CD4-positive, alpha-beta T cell (primary cell): ENCODE measurements at places on chromosomes 6 and 20.

DNA sequence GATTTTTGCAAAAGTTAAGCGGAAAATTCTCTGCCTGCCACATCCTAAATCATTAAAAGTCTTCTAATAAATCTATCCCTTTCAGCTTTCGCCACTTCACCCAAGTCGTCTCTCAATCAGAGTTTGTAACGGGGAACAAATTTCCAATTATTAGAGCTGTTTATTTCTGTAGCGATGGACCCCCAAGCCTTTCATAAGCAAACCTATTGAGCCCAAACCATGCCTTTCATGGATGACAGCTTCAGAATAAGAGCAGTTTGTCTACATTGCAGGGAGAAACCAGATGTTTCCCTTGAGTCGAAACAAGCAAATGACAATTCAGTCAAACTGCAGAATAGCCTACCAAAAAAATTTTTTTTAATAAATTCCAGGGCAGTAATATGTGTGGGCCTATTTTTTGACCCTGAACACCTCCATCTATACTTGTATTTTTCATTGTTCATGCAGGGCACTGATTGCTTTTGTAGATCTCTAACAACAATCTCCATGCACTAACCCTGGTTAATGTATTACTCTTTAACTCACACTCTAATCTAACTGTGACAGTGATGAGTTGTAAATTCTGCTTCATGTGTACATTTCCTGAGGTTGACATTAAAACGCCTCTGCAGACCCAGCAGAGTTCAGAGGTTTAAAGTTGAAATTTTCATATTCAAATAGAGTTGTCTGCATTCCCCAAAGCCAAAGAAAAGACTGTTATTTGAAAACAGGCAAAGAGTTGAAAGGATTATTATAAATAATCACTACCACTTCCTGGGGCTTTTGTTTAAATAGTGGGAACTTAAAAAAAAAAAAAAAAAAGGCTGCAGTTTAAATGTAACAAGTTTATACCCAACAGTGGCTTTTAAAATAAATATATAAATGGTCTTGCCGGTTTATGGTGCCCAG, 64.5 kb downstream of the ATP9A start:
- DNase-seq = no peak

GRCh38 chr6:143179901-143180612, 119.4 kb downstream of the AIG1 start:
- DNase-seq = no peak

DNA sequence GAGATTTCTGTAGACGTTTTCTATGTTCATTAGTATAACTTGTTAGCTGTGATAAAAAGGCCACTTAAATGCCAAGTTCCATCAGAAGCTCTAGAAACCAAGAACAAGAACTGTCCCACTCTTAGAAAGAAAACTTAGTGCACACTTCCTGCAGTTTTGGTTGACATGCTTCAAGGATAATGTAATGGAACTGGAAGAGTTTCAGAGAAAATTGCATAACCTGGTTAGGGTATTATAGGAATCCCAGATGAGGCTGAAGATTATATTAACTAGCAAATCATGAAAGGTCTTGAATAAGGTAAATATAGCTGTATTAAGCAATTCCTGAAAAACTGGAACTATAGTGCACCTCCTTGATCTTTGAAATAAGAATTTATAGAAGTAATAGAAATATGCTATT, 1.8 kb upstream of the PHACTR2 start:
- DNase-seq = no peak

- DNase-seq = peak; percentile 62
Measured at GRCh38 chr6:16964553-16965499, 137.0 kb upstream of the STMND1 start.

DNA sequence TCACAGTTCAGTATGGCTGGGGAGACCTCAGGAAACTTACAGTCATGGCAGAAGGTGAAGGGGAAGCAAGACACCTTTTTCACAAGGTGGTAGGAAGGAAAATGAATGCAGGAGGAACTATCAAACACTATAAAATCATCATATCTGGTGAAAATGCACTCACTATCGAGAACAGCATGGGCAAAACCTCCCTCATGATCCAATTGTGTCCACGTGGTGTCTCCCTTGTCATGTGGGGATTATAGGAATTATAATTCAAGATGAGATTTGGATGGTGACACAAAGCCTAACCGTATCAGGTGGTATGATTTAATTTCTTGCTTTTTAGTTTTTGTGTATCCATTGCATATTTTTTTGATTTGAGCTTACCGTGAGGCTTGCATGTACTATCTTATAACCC, 133.2 kb upstream of the SYNCRIP start:
- DNase-seq = no peak

DNA sequence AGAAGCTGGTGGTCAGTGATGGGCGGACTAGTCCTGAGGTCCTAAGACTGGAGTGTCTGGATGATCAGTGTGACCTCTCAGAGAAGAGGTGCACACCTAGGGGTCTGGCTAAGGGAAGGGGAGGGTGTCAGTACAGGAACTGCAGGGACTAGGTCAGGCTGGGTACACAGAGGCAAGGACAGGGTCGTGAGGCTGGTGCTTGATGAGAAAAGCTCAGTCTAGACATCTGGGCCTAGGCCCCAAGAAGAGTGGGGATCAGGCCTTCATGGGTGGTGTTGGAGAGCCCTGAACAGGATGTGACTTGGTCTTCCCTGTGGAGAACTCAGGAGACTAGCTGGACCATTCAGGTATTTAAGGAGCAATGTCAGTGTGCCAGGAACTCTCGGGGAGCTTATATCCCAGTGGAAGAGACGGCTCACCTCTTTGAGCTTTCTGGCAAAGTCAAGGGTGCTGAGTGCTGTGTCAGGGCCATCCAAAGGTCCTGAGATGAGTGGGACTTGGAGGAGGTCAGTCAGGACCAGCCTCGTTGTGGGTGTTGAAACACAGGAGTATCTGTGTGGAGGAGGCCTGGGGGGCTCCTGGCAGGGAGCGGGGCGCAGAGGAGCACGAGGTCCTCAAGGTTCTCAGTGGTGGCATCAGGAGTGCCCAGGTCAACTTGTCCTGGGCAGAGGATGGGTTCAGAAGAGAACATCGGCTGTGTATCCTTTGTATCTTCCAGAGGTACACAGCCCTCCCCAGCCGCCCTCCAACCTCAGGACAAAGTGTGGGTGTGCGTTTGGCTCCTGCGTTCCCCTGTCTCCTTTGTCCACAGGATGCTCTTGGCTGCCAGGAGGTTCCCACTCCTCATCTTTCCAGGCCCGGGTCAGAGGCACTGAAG, 13.3 kb upstream of the MYT1 start:
- DNase-seq = no peak

GRCh38 chr6:147381712-147382111, 126.8 kb upstream of the SAMD5 start:
- no peak for DNase-seq

DNA sequence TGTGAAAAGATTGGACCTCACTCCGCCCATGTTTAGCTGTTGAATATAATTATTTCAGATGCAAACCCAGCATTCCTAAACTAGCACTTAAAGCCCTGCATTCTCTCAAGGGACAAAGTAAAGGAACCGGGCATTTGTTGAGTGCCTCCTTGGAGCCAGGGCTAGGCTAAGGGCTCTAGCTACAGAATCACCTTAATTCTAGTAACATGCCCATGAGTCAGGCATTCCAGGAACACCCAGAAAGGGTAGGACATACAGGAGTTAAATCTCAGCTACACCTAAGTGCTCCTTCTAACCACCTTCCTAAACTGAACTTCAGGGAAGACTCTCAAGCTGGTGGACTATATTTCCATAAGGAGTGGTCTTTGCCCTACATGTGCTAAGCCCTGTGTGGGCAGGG, 89.4 kb downstream of the SLC24A3 start:
- no peak for DNase-seq

- no peak for DNase-seq
Measured at GRCh38 chr6:129203190-129203900, 320.4 kb downstream of the LAMA2 start.

DNA sequence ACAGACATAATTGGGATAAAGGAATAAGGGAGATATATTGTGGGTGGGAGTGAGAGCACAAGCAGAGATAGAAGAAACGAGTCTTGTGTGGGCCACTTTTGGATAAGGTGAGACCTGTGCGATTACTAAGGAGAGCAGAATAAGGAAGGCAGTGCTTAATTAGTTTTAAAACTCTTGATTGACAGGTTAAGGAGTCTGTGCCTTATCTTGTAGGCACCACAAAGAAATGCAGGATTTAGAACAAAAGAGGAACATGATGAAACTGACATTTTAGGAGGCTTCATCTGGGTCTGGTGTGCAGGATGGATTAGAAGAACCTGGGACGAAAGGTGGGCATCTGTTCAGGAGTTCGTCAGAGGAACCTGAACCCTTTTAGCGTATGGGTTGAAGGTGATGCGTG, 70.2 kb upstream of the KIF25 start:
- DNase-seq = no peak

DNA sequence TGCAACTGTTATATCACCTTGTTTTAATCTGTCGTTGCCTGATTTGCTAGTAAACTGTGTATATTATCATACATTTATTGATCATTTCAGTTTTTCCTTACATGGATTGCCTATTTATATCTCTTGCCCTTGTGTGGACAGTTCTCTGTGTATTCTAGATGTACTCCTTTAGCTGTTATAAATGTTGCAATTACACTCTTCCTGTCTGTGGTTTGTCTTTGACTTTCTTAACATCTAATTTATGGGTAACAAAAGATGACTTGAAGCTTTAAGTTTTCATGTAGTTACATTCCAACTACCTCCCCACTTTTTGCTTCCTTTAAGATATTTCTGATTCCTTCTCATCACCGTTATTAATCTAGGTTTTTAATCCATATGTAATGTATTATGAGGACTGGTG, 22.6 kb downstream of the PLCB1 start:
- no peak for DNase-seq

DNA sequence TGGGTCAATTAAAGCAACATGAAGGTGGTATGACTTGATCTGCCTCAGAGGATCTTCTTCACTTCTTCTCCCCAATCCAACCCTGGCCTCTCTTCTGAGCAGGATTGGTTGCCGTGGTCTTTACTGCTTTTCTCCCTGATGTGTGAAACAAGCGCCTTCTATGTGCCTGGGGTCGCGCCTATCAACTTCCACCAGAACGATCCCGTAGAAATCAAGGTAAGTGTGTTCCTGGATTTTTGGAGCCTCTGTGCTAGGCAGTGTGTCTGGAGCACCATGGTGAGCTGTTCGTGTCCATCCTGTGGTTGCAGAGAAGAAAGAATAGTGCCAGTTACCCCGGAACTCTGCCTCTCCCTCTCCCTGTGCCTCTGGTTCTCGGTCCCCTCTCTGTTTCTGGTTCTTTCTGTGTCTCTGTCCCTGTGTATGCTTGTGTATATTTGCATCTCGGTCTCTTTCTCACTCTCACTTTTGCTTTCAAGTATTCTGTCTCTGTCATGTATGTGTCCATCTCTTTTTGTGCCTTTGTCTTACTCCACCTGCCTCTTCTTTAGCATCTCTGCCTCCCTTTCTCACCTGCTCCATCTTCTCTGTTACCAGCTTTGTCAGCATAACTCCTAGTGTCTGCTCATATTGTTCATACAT, 23.5 kb downstream of the TM9SF4 start:
- no peak for DNase-seq

- no peak for DNase-seq
Measured at GRCh38 chr20:58598211-58599015, 52.7 kb upstream of the STX16 start.

GRCh38 chr20:20259533-20259932, 108.4 kb upstream of the INSM1 start:
- no peak for DNase-seq

DNA sequence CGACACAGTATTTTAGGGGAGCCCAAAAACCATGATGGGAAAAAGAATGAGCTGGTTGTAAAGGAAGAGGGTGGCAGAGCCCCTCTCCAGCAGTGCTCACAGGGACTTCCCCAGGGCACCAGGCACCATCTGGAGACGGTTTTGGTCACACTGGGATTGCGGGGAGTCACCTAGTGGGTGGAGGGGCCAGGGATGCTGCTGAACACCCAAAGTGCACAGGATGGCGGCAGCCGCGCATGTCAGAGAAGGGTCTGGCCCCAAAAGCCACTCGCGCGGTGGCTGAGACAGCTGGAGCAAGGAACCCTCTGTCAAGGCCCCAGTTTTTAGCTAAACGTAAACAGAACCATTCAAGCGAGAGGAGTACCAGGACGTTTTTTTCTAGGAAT, 10.8 kb downstream of the CTSZ start:
- no peak for DNase-seq

DNA sequence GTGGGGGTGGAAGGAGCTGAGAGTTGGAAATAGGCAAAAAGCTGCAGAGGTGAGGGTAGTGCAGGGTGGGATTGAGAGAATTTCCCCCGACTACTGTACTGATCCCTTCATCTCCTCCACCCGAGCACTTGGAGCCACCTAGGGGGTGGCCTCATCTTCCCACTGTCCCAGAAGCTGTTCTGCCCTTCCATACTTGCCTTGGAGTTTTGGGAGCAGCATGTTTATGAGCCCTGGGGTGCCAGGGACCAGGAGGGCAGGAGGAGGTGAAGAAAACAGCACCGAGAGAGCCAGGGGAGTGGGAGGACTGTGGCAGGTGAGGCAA, 34.0 kb upstream of the HLA-A start:
- DNase-seq = no peak

DNA sequence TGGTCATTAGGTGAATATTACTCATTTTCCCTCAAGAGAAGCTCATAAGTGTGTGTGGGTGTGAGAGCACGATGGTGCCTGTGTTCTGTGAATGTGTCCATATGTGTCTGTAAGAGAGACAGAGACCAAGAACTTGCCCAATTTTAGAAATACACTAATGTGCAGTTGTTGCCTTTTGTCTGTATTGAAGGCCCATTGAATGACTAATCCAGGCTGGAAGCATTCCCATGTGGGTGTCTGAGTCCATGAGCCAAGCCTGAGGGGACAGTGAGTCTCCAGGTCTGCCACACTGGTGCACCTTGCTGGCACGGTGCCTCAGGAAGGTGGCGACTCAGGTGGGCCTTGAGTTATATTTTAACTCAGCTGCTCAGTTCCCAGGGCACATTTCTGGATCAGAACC, 25.5 kb upstream of the ASXL1 start:
- DNase-seq = no peak

DNA sequence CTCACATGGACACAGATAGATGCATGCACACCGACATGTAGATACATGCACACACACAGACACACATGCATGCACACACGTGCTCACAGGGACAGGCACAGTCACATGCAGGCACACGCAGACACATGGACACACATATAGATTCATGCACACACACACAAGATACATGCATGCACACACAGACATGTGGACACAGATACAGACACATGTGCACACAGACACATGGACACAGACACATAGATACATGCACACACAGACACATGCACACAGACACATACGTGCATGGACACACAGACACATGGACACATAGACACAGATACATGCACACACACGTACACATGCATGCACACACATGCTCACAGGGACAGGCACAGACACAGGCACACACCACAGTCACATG, 19.8 kb downstream of the SYNDIG1 start:
- DNase-seq = no peak
